ENCODE measurements at places on chromosomes 5 and 9. TPM values are rescaled to one million over a fixed set of nuclear protein-coding genes. Genes with fewer than 3 reads are reported as not detected.

- H3K4me3 ChIP-seq: peak overlapping the region; percentile 62
- no peaks in the 10 kb centered on the region for H3K4me1 ChIP-seq
- no peak overlapping the region for H3K27ac ChIP-seq
These were observed 611 bp downstream of the PCDHA3 start for GRCh38 chr5:140801494-140801841.

Gene PTGER4
- 27.5 TPM for total RNA-seq

Gene SLC36A1
- total RNA-seq: 10.8 TPM

Gene BSPRY
- 35.3 TPM for total RNA-seq

- DNase-seq: no peak
- H3K36me3 ChIP-seq: no peaks in the 10 kb centered on the region
- H3K27me3 ChIP-seq: no peaks in the 10 kb centered on the region
- no peak overlapping the region for H3K27ac ChIP-seq
- no peak overlapping the region for H3K4me3 ChIP-seq
- no peaks in the 10 kb centered on the region for H3K4me1 ChIP-seq
These were observed 129.7 kb upstream of the SLIT3 start for GRCh38 chr5:169430671-169431070.

Gene GPR150
- not detected for total RNA-seq

DNA sequence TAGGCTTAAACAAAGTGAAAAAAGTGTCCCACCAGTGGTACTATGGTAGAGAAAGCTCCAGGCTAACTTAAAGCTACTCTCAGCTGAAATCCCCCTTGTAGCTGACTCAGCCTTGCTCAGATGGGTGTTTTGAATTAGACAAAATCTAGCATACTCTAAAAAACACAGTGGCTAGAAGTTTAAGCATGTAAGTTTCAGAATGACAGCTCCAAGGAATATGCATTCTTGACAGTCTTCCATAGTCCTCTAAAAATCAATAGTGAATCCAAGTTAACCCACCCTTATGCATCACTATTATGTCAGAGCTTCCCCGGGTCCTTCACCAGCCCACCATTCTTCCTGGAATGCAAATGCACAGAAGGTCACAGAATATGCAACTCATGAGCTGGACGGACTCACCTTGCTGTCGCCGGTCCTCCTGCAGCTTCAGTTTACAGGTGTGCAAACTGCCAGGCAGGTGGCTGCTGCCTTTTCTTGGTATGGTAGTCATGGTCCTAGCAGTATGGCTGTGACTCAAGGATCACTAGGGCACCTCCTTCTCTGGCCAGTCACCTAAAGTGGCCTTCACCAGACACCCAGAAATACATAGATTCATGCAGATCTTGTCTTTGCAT is 668 bp downstream of the RANBP3L start:
- H3K36me3 ChIP-seq: no peaks in the 10 kb centered on the region
- no peaks in the 10 kb centered on the region for H3K27me3 ChIP-seq
- DNase-seq: no peak
- peak overlapping the region; percentile 34 for H3K4me3 ChIP-seq
- peak overlapping the region; percentile 28 for H3K27ac ChIP-seq

DNA sequence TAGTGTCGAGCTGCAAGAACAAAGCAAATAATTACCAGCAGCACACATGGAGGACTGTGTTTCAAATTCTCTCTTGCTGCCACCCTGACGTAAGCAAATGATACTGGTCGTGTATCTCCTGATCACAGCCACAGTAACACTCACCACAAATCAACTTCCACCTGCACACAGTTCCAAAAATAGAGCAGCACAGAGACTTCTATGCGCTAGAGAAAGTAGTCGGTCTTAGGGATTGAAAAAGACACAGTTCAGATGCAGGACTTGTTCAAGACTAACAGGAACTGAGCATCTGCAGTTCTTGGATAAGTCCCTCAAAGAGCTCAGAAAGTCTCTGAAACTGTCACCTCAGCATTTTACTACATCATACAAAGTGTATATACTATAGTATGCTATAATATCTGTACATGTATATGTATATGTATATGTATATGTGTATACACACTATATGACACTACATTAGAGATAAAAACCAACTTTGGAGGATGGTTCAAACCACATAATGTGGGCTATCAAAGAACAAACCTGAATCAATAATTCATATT is 279.0 kb downstream of the GLIS3 start:
- H3K27ac ChIP-seq: no peak overlapping the region
- H3K27me3 ChIP-seq: no peaks in the 10 kb centered on the region
- H3K4me3 ChIP-seq: no peak overlapping the region
- no peaks in the 10 kb centered on the region for H3K36me3 ChIP-seq
- DNase-seq: no peak
